Stimulated activated CD4-positive, alpha-beta T cell treated with anti-CD3 and anti-CD28 coated beads, Interleukin-4, amount 100 ng/mL, for 1 hour (primary cell): ENCODE measurements at places on chromosomes 16 and 17.

GRCh38 chr16:66231452-66232160 is 134.9 kb upstream of the CDH5 start:
- no peak for DNase-seq

DNA sequence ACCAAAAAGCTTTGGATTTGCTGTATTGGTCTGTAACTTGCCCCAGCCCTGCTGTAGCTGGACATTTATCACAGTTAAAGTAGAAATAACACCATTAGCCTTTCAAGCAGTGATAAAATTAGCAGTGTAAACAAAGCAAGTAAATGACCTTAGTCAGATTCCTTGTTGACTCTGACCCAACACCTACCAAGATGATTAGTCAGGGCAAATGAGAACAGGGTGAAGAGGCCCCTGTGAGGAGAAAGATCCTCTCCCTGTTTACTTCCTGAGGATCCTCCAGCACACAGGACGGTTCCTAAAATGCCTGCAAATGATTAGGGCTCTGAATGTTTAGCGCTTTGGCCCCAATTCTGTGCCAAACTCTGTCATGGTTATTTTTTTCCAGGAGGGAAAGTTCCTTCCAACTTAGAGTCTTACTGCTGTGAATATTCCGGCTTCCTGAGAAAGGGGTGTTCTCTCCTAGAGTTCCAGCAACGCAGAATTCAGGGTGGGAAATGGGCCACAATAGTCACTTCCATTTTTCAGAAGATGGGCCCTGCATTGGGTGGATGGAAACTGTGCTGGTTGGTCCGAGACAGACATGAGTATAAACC is 259.0 kb upstream of the MYOCD start:
- DNase-seq, result no peak

DNA sequence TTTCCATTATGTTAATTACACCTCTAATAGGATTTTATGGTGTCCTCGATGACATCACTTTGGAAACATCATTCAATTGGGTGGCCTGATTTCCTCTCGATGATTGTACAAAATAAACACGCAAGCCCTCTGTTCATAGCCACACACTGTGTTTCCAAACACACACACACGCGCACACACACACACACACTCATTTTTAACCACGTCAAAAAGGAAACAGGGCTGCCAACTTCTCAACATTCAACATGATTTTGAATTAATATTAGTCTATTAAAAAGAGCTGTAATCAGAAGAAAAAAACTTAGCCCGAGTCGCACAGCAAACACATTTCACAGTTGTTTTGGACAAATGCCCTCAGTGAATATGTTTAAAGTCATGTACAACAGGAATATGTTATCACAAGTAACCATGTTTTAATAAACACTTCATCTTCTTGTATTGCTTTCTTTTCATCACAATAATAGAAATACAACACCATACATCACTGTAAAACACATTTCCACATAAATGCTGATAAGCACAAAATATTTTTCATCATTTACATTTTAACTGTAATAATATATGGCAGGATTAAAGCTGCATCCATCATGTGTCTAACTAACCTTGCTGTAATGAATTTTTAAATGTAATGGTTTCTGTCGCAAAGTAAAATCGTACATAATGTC is 219.1 kb upstream of the IRX3 start:
- DNase-seq, result no peak

DNA sequence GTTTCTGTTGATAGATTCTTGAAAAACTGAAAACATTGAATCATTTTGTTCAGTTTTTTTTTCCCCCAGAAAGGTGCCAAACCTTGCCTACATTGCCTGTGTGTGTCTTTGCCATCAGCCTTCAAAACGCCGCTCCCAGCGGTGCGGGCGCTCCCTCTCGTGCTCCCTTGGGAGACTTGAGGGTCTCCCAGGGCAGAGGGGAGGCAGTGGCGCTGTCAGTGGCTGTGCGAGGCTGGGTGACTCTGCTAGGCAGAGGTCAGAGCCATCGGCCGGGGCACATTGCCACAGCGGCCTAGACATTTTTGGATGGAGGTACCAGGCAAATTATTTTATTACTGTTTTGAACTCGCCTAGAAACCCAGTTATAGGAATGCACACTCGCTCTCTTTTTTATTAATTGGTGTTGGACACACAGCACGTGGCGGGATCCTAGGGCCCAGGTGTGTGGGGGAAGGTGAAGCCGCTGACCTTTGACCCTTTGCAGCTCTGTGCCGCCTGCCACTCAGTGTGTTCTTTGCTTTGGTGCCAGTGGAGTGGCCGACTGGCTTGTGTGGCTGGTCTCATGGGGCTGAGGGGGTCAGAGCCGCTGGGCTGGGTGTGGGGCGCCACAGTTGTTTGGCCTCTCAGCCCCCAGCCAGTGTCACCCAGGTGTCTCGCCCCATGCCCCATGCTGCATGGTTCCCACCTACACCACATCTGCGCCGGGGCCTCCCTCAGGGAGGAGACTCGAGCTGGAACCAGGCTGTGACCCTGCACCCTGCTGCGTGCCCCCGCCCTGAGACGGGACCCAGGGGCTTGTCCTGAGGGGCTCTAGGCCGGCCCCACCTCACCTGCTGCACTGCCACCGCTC is 115.7 kb downstream of the BANP start:
- DNase-seq, result no peak

- no peak for DNase-seq
Measured at GRCh38 chr17:10060526-10060925, 137.9 kb downstream of the GAS7 start.

- no peak for DNase-seq
Measured at GRCh38 chr17:51407576-51407975, 147.2 kb downstream of the UTP18 start.

- no peak for DNase-seq
Measured at GRCh38 chr17:9843152-9844010, 17.7 kb downstream of the GLP2R start.

- no peak for DNase-seq
Measured at GRCh38 chr17:47295874-47296255, 27.9 kb upstream of the EFCAB13 start.

- DNase-seq, result no peak
Measured at GRCh38 chr17:27949304-27949703, 56.1 kb upstream of the LYRM9 start.

DNA sequence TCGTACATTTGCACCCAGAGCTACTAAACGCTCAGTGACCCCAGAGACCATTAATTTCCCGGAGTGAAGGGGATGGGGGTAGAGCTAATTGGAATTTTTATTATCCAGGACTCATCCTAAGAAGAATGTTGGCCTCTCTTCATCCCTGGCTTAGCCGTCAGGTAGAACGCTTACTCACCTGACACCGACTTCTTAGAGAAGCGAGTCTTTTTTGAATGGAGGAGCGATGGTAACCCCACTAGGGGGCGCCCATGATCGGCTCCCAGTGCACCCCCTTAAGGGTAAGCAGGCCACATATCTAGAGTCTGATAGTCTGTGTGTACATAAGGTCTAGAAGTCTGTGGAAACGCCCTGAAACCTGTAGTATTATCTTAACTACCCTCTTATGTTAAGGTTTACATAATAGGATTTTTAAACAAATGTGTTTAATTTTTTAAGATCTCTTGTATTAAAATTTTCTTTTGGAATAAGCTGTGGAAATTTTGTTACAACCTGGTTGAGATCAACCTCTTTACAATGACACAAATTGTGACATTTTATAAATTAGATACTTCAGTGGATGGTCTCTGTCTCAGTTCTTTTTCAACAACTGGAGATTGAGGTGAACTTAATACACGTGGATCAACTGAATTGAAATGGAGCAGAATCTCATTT is 229.8 kb downstream of the CPPED1 start:
- DNase-seq, result peak; percentile 76

GRCh38 chr16:78292844-78293380 is 193.5 kb downstream of the WWOX start:
- no peak for DNase-seq

GRCh38 chr16:58654560-58655214 is 25.1 kb upstream of the CNOT1 start:
- no peak for DNase-seq

DNA sequence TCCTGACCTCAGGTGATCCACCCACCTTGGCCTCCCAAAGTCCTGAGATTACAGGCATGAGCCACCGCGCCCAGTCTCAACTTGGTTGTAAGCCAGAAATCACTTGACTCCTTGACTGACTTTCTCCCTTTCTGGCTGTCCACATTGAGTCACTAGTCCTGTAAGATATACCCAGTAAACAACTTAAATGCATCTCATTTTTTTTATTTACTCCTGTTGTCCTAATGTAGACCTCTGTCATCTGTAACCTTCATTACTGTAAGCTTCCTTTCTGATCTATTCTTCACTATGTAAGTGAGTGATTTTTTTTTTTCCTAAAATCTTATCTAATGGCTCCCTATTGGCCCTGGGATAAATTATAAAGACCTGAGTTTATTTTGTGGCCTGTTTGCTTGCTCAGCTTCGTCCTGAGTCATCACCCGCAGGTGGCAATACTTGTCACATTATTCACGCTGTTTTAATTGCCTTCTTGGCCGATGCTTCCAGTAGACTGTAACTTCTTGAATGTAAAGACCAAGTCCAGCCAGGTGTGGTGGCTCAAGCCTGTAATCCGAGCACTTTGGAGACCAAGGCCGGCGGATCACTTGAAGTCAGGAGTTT is 41.0 kb downstream of the PAFAH1B1 start:
- DNase-seq, result no peak

- DNase-seq, result no peak
Measured at GRCh38 chr16:69182730-69183416, 4.1 kb upstream of the SNTB2 start.

- DNase-seq, result no peak
Measured at GRCh38 chr17:47207143-47208067, 1.7 kb upstream of the MYL4 start.

GRCh38 chr16:67311607-67312488 is 14.7 kb downstream of the KCTD19 start:
- peak; percentile 79 for DNase-seq

DNA sequence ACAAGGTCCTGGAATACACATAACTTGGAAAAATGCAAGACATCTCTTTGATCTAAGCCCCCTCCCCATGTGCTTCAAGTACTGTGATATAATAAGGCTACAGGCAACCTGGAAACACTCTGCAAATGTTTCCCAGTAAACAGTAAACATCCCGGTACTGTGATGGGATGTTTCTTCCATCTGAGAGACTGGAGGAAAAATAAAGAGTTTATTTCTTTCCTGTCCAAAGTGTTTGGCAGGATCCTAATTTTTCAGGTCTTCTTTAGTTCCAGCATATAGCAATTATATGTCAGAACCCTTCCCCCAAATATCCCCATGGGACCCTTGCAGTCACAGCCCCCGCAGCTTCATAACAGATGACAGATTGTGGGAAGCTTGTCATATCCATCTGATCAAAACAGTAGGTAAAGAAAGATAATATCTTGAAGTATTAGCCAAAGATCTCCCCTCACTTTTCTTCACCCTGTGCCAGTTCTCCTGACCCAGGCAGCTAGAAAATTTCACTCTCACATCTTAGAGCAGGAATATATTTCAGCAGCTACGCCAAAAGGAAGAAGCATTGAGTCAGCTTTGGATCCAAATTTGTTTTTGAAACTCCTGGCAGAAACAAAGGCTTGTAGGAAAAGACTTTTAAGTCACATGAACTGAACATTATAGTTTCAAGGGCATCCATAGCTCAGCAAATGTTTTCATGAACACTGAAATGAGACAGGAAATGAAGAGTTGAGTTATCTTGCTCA is 141.3 kb downstream of the HS3ST3A1 start:
- no peak for DNase-seq

GRCh38 chr16:59597269-59597668 is 863.2 kb upstream of the GOT2 start:
- DNase-seq, result no peak
